ENCODE measurements at places on chromosomes 1 and 21.

DNA sequence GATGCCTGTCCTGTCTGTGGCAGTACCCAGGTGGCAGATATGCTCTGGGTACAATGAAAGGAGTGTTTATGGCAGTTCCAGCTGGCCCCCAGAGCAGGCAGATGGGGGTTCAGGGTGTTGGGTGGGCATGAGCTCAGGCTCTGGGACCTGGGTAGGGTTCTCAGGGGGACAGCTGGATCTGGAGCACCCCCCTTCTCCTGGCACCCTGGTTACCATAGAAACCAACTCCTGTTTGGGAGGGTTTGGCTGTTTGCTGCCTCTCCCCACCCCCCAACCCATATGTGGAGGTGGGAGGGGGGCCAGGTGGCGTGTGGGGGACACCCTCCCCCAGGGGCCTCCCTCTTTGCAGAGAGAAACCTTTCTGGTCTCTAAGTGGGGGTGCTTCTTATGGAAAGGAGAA, 7.1 kb downstream of the FOXO6 start:
- DNase-seq = no peak

DNA sequence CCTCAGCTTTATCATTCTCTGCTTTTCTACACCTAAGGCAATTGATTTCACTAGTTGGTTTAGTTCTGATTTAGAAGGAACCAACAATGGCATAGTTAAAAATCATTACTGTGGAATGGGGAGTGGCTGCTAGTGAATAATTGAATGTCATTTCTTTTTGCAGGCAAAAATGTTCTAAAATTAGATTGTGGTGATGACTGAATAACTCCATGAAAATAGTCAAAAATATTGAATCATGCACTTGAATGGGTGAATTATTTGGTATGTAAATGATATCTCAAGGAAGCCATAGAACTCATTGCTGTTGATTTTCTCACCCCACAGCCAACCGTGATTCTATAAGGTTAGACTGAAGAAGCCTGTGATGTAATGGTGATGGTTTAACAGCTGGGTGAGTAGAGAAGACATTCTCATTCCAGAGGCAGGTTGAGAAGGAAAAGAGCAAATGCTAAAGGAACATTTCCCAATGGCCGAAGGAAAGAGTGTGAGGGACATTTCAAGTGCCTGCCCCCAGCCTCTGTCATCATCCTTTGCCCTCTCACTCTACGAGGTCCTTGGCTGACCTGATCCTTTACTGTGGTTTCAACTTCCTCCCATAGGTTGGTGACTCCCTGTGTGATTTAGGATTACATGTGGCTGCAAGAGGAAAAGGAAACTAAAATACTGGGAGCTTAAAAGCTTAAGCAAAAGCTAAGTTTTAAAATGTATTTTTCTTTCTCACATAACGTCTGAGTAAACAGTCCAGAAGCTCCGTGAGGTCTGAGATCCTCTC, 12.5 kb downstream of the OVAAL start:
- no peak for DNase-seq

DNA sequence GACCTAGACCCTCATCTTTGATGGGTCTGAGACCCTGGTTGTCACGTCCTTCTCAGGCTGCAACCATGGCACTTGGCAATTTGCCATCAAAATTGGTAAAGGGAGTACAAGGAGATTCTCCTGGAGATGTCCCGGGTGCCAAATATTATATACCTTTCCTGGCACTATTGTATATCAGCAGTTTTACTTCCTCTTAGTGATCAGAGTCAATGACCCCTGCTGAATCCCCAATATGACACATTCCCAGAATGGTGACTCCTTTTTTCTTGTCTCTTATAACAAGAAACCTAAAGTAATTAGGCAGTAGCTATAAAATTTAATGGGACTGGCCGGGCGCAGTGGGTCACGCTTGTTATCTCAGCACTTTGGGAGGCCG, 39.6 kb upstream of the CDC42BPA start:
- no peak for DNase-seq

DNA sequence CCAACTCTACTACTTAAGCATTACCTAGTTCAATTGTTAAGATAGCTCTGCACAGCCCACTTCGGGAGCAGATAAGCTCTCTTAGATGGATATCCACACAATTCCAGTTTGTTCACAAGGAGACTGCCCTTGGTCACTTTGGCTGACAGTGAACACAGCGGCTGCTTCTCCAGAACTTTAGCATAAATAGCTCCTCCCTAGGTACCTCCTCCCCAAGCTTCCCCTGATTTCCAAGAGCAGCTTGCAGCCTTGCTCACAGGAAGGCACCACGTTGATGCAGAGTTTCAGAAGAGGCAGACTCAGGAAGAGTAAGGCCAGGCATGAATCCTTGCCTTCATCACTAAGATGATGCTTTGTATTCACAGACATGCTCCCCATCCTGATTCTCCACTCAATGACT, 24.7 kb downstream of the TFF3 start:
- no peak for DNase-seq

GRCh38 chr1:90616395-90616794, 100.7 kb downstream of the BARHL2 start:
- no peak for DNase-seq

- no peak for DNase-seq
Observed at GRCh38 chr1:114235960-114236359, 82.3 kb upstream of the SYT6 start.

DNA sequence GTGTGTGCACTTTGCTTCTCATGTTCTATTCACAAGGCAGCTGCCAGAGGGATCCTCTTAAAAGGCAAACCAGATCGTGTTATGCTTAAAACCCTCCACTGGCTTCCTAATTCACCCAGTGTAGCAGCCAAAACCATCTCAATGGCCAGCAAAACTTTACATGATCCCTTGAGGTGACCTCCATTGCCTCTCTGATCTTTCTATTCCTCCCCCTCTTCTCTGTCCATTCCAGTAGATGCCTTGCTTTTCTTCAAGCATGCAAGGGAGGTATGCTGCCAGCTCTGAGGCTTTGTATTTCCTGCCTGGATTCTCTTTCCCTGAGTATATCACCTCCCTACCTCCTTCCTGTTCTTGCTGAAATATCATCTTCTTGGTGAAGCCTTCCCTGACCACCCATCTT, 93.2 kb upstream of the KCNK2 start:
- DNase-seq = no peak

GRCh38 chr21:45747802-45748445, 104.4 kb downstream of the PCBP3 start:
- peak; percentile 25 for DNase-seq

GRCh38 chr1:173193639-173194038, 13.5 kb downstream of the TNFSF4 start:
- no peak for DNase-seq

DNA sequence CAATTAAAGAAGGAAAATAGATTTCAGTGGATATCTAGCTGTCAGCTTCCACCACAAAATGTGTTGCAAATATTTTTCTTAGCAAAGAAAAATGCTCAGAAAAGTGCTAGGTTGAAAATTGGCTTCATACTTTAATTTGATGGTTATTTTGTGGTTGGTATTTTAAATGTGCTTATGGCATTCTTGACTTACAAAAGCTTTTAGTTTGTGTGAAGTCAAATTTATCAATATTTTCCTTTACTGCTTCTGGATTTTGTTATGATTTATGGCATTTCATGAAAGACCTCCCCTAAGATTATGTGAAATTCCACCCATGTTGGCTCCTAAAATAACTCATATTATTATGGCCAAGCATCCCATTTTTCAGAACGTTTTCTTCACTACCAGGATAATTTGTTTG, 51.5 kb downstream of the PSMG1 start:
- DNase-seq = no peak

- no peak for DNase-seq
Observed at GRCh38 chr1:101728029-101728428, 268.7 kb downstream of the OLFM3 start.

- DNase-seq = peak; percentile 88
Observed at GRCh38 chr1:114079596-114080190, 74.0 kb downstream of the SYT6 start.

DNA sequence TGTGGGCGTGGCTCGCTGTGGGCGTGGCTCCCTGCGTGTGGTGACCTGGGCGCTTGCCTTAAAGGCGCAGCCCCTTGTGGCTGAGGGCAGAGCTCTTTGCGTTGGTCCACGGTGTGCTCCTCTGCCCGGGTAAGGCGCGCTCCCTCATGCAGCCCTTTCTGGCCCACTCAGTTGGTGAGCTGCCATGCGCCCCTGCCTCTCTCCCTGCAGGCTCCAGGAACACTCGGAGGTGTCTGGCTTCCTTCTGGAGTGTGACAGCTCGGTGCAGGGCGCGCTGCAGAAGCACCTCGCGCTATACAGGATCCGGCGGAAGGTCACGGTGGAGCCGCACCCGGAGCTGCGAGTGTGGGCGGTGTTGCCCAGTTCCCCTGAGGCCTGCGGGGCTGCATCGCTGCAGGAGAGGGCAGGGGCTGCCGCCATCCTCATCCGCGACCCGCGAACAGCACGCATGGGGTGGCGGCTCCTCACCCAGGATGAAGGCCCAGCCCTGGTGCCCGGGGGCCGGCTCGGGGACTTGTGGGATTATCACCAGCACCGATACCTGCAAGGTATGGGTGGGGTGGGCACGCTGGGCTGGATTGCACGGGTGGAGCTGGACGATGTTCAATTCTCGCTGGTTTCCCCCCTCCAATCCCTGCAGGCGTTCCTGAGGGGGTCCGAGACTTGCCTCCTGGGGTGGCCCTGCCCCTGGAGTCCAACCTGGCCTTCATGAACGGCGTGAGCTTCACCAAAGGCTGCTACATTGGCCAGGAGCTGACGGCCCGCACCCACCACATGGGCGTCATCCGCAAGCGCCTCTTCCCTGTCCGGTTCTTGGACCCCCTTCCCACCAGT, 9.1 kb downstream of the IBA57 start:
- no peak for DNase-seq

GRCh38 chr1:209048941-209049669, 534.4 kb upstream of the CAMK1G start:
- DNase-seq = no peak

GRCh38 chr1:101769520-101769919, 227.2 kb downstream of the OLFM3 start:
- no peak for DNase-seq

DNA sequence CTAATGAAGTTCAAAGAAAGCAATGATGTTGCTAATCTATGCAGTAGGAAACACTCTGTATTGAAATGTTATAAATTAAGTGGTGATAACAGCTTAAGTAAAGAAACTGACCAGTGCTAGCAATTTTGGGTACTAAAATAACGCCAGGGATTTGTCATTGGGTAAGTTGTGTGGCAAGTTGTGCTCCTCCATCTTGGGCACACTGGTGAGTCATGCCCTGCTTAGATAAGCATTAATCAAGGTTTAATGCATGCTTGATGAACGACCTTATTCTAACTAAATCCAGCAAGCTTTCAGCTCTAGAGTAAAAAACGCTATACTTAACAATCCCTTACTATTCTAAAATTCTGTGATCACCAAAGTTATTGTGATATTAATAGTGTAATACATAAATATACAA, 25.2 kb downstream of the VAMP4 start:
- DNase-seq = no peak

- DNase-seq = peak; percentile 74
Observed at GRCh38 chr1:206833801-206834200, 31.6 kb upstream of the IL20 start.

- DNase-seq = no peak
Observed at GRCh38 chr1:223486366-223486765, 93.2 kb downstream of the CCDC185 start.

DNA sequence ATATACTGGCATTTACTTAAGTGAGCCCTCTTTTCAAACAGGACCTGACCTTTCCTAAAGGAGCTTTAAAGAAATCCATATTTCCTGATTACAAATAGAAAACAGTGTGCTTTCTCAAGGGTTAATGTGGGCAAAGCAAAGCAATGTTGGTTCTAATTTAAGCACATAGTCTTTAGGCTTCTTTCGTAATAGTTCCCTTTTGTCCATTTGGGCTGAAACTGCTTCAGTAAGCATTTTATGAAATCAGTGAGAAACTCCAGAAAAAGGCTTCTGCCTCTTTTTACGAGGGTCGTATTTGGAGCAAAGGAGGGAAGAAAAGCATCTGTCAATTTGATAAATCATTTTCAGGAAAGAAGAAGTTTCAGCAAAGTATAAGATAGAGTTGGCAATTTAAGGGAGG, 331.2 kb downstream of the KIF26B start:
- DNase-seq = no peak

DNA sequence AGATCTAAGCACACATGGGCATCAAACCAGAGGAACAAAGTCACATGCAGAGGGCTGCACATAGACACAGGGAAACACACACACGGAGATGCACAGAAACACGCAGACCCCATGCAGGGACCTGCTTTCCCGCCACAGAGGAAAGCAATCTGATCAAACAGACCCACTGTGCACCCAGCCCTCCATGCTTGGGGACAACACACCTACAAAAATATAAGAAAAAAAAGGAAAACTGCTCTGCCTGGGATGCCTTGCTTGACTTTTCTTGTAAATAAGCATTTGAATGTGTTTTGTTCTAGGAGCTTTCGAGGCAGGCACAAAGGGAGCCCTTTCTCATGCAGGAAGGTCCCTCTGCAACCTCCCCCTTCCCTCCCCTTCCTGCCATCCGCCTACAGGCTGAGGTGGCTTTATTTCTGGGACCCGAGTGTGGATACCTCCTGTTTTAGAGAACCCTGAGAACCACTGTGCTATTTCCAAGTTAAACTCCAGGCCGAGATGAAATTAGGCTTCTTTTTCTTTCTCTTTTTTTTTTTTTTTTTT, 3.5 kb upstream of the ICMT start:
- DNase-seq = no peak

- DNase-seq = no peak
Observed at GRCh38 chr1:203161175-203161574, 14.5 kb downstream of the MYBPH start.

DNA sequence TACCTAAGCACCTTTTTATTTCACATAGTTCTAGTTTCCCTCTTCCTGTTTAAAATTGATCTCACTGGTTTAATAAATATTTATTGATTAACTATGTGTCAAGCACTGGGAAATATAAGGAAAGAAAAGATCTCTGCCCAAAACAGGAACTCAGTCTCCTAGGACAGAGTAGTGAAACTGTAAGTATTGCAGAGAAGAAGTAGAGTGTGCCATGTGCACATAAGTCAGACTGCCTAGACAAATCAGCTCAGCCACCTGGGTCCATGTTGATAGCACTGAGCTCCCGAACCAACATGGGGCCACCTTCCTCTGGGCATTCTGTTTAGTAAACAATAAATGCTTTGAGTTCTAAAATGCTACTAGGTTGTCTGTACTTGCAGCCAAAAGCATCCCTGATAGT, 9.8 kb upstream of the SSX2IP start:
- DNase-seq = no peak

- no peak for DNase-seq
Observed at GRCh38 chr1:25831569-25832196, 11.9 kb downstream of the MTFR1L start.

GRCh38 chr1:13896932-13897331, 196.9 kb downstream of the PRDM2 start:
- DNase-seq = no peak

DNA sequence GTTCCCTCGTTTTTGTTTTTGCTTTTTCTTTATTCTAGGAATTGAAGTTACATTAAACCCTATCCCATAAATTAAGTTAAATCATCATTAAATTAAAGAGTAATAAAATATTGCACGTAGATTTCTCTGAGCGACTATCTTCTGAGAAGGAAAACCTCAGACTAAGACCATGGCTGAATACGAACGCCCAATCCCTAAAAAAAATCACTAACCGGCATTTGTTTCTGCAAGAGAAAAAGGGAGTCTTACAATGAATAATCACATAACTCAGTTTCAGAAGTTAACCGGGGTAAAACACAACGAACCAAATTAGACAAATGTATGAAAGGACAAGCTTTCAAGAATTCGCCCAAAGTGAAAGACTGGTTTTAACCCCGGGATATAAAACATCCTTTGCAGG, 1.3 kb downstream of the PIK3R3 start:
- no peak for DNase-seq

GRCh38 chr1:51061231-51061918, 40.7 kb upstream of the C1orf185 start:
- no peak for DNase-seq

GRCh38 chr1:193348091-193348768, 161.8 kb upstream of the B3GALT2 start:
- no peak for DNase-seq

All from NCI-H187 treated with DMSO at 0.1 percent for 48 hours (cell line).